Stimulated activated CD4-positive, alpha-beta T cell treated with anti-CD3 and anti-CD28 coated beads, Interleukin-4, amount 100 ng/mL, for 4 hours (primary cell): ENCODE measurements at places on chromosomes 2 and 18.

DNA sequence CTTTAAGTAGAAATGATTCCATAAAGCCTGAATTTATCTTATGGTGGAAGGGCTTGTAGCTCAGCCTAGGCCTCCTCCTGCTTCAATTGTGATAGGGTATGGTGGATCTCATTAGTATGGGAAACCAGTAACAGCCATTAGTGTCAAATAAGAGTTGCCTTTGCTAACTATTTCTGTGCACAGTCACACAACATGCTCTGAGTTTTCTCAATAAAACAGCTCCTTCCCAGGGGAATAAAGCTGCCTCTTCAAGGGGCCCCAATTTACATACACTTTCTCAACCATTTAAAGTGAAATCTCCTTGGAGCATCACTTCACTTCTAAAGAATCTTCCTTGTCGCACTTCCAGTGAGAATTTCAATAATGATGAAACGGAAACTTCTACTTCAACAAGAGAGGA, 53.4 kb downstream of the KLF7 start:
- no peak for DNase-seq

- DNase-seq = no peak
Observed at GRCh38 chr2:44902217-44903137, 39.0 kb upstream of the SIX3 start.

DNA sequence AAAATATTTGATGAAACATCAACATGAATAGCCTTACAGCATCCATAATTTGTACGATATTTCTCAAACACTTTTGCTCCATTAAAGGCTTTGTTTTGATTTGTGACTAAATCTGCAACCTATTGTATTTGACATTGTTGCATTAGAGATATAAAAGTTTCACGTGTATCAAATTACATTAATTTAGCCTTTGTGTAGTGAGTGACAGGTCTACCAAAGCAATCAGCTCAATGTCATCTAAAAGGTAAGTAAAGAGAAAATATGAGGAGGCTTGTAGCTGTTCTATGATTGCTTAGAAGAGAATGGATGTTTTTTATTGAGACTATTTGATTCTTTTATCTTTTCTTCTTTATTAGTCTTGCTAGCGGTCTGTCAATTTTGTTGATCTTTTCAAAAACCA, 430.2 kb downstream of the GALR1 start:
- no peak for DNase-seq

DNA sequence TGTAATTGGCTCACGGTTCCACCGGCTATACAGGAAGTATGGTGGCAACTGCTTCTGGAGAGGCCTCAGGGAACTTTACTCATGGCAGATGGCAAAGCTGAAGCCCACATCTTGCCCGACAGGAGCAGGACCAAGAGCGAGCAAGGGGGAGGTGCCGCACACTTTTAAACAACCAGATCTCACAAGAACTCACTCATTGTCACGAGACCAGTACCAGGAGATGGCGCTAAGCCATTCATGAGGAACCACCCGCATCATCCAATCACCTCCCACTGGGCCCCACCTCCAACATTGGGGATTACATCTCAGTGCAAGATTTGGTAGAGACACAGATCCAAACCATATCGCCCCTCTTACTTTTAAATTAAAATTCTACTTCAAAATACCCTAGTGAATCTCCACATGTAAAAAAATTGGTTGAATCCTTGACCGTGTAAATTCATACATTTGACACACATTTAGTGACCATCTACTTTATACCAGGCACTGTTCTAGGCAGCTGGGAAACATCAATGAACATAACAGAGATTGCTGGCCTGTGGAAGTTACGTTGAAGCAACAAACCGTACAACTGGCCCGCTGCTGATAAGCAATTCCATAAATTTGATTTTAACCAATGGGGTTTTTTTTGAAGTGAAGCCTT, 87.6 kb downstream of the ALPK2 start:
- DNase-seq = no peak

DNA sequence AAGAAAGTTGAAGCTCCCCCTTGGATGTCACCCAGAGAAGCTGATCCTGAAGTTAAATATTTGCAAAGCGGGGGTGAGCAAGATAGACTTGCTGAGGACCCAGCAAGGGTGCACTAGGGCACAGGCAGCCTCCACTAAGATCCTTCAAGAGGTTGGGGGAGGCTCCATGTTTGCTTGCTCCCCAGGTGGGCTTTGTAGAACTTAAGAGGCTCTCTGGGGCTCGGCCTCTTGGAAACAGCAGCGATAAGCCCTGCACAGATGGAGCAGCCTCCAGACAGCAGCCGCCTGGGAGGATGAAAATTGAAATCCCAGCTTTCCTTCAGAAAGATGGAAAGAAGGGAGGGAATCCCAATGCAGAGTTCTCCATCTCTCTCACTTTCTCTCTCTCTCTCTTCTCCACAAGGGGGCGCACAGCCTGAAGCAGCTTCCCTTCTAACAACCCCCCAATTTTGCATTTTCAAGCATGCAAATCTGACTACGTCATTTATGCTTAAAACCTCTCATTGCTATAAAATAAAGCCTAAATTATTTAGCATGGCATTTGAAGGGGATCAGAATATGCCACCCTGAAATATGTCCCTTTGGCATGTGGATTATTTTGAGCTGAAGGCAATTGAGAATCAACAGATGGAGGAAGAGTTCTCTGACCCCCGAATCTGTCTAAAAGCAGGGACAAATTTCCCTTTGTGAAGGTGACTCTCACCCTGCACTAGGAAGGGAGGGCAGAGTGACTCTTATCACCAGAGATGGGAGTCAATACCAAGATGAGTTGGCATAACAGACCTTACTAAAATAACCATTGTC, 185.7 kb upstream of the KLHL29 start:
- DNase-seq = no peak

DNA sequence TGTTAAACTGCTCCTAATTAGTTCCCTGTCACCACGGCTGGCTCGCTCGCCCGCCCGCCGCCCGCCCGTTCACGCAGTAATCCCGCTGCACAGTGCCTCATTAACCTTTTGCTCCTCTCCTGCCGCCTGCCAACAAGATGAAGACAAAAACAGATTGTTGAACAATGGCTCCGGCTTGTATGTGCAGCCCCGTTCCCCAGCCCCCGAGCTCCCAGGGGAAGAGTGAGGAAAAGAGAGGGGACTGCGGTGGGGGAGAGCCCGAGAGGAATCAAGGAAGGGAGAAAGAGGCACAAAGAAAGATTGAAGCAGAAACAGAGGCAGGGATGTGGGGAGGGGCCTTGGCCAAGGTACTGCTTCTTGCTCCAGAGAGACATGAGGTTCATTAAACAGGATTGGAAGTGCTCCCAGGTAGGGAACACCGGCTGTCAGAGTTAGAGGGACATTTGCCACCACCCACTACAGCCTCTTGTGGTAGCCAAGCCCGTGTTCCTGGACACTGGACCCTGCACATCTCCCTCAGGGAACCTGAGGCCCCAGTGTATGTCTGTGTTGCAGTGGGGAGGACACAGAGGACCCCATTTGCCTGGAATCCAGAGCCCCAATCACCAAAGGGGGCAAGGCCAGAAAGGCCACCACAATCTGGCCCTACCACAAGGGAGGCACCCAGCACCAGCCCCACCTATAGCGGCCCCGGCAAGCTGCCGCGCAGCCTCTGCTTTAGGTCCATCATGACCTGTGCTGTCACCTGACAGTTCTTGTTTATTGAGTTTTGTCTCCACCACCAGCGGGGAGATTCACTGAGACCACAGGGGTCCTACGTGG, 38.1 kb downstream of the EMX1 start:
- DNase-seq = no peak

- no peak for DNase-seq
Observed at GRCh38 chr2:163884416-163884815, 148.6 kb upstream of the FIGN start.

GRCh38 chr2:236344446-236344845, 80.2 kb upstream of the ASB18 start:
- DNase-seq = no peak

DNA sequence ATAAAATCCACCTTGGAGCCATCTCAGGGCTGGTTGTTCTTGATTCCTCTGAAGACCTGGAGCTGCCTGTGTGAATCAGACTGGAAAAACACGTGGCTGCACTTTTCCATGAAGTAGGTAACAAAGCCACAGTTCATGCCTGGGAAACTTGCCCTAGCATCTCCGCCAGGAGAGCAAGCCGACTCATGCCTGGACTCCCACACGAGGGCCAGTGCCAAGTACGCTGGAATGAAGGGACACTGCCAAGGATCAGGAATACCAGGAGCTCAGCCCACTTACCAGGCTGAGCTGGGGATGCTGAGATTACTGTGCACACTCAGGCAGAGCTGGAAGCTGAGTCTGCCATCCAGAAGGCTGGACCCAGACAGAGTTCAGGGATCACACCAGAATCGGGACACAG, 10.9 kb upstream of the FHL2 start:
- no peak for DNase-seq

- no peak for DNase-seq
Observed at GRCh38 chr18:825891-826585, 14.0 kb upstream of the YES1 start.

GRCh38 chr2:106579750-106580197, 92.6 kb downstream of the CD8B2 start:
- DNase-seq = no peak

- no peak for DNase-seq
Observed at GRCh38 chr2:217010173-217010572, 150.3 kb upstream of the TNP1 start.

- no peak for DNase-seq
Observed at GRCh38 chr18:44837482-44838180, 156.9 kb downstream of the SETBP1 start.

GRCh38 chr2:12070581-12070980, 324.1 kb downstream of the LPIN1 start:
- DNase-seq = no peak

GRCh38 chr2:100747551-100747950, 72.4 kb upstream of the NPAS2 start:
- DNase-seq = no peak

GRCh38 chr2:53519918-53520841, 247.4 kb upstream of the CHAC2 start:
- no peak for DNase-seq

GRCh38 chr18:54162431-54162830, 62.0 kb downstream of the MBD2 start:
- no peak for DNase-seq

DNA sequence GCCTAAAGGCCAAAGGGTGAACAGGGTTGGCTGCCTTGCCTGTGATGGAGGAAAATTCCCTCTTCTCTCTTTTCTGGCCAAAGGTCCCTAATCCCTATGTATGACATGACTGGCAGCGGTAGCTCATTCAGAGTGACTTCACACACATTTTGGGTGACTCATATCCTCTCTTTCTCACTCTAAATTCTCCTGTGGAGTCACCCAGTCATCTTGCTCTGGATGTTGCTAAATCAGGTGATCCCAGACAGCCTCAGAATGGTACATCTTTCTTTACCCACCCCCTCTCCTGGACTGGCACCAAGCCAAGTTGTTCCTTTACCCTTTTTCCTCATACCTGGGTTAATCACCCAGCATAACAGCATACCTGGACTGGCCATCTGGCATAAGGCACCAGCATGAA, 77.2 kb downstream of the NEURL3 start:
- DNase-seq = no peak

DNA sequence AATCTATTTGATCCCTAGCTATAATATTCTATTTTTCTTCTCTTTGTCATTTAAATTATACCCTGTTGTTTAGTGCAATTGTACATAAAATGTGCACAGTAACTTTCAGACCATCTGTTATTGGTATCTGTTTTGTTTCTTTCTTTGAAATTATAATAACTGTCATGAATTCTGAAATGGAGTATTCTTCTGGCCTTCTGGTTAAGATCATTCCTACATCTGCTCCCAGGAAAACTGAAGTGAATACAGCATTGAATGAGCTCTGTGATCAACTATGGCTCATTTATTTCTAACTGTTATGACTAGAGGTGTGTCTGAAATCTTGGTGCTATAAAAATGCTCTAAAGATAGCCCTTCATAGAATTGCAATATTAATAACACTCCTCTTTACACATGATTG, 788.4 kb upstream of the TMEFF2 start:
- DNase-seq = no peak

DNA sequence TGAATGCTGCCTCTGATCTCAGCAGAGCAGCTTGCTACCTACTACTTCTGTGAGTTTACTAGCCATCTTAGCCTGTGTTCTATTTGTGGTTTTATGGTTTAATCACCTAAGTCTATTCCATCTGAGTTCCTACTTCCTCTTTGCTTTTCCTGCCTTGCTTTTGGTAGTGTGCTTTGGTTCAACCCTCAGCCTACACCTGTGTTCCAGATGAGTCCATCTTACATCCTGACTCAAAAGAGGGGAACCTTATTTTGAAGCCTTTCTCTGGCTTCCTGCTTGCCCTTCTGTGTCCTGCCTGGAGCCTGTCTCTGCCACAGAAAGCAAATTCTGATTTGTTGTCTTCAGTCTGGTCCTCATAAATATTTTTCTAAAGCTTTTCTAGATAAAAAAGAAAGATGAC, 530.3 kb upstream of the MEX3C start:
- DNase-seq = no peak

DNA sequence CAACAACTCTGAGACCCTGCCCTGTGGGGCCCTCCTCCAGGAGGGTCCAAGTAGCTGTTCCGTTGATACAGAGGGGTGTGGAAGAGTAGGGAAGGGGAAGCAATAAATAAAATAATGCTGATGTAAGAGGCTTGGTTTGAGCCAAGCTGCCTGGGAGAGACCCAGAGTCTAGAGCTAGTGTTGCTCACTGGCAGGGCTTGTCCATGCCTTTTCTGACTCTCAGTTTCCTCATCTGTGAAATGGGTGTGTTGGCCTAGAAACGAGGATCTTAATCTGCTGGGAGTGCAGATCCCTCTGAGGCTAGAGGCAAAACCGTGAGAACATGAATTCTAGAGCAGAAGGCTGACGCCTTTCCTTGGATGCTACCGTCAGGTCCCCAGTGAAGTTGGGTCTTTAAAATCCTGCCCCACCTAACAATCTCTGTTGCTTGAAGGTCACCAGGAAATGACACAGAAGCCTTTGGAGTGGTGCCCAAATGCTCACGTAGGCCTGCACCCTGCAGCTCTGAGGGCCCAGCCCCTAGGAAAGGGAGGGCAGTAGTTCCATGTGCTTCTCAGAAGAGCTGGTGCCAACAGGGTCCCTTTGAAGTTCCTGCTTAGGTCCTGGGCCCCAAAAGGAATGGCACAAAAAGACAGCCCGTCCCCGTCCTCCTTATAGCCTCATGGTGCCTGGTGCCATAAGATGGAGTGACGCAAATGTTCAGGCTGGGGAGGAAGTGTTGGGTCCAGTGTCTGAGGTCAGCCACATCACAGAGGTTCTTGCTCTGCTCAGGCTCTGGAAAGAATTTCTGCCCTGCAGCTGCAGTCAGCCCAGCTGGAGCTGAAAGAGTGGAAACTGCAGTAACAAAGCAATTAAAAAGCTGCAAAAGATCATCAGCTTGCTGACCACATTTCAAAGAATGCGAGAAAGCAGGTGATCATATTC, 73.2 kb upstream of the SMAD2 start:
- no peak for DNase-seq

DNA sequence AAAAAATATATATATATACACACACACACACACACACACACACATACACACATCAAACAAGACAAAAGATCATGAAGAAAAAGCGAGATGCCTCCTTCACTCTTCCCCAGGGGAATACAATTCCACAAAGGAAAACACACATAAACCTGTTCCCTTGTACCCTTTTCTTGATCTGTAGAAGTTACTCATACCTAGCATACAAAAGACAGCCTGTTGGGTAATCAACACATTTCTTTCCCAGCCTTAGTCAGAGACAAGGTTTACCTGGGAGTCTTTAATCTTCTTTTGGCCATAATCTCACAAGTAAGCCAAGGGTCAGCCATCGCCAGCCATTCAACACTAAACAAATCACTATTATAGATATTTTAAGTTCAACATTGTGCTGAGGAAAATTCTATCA, 407.0 kb downstream of the SUCLG1 start:
- DNase-seq = no peak
